Anterior cingulate cortex (tissue), 58 donors: ENCODE measurements at places on chromosomes 3 and 15.

DNA sequence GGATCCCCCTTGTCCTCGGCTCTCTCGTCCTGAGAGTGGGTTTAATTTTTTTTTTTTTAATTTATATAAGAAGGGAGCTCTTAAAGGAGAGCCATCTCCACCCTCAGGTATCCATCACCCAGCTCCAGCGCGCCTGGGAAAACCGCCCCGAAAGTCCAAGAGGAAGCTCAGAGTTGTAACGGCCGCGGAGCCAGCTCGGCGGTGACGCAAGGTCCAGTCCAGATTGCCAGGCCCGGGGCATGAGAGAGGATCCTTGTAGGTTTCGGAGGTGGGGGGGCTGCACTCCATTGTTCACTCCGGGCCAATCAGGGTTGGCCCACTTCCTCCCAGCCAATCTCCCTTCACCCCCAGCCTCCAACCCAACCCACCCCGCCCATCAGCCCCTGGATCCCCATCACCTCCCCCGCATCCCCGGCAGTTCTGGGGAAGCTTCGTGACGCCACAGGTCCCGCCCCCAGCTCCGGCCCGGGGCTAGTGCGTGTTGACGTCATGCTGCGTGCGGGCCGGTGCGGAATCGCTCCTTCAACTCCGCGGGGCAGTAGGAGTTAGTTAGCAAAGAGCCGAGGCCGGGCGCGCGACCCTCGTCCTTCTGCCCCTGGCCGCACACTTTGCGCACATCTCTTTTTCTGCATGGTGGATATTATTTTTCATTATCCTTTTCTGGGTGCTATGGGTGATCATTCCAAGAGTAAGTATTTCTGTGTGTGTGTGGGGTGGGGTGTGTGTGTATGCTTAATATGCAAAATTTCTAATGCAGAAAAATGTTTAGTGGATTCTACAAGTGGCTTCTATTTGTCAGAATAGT, at the start of gene ISL2:
ISL2 (plus strand) TSS at position 520 of the 805 bp plus-strand sequence; CDS start at position 631, 111 bp downstream.
- DNase-seq: no peak

GRCh38 chr15:51356983-51357382, 15.5 kb downstream of the GLDN start:
- DNase-seq: no peak

DNA sequence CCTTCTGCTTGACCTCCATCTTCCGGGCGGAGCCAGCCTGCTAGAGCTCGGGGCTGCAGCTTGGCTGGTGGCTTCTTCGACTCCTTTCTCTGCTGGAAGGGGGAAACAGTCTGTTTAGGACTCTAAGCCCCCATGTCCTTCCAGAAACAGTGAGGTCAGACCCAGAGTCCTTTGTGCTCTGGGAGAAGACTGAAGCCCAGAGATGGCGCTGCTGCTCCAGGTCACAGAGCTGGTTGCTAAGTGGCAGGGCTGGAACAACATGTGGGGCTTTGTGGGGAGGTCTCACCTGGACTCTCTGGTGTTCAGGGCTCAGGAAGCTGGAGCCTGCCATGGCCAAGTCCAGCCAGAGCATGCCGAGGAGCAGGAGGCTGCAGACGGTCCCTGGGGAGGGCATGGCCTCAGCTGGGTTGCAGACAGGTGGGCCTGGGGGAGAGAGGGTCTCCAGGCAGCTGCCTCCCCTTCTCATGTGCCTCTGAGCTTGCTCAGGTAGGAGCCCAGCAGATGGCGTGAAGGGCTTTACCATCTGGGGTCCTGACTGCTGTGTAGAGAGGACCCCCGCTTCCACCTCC, 2.9 kb downstream of the GHRL start:
- DNase-seq: no peak

DNA sequence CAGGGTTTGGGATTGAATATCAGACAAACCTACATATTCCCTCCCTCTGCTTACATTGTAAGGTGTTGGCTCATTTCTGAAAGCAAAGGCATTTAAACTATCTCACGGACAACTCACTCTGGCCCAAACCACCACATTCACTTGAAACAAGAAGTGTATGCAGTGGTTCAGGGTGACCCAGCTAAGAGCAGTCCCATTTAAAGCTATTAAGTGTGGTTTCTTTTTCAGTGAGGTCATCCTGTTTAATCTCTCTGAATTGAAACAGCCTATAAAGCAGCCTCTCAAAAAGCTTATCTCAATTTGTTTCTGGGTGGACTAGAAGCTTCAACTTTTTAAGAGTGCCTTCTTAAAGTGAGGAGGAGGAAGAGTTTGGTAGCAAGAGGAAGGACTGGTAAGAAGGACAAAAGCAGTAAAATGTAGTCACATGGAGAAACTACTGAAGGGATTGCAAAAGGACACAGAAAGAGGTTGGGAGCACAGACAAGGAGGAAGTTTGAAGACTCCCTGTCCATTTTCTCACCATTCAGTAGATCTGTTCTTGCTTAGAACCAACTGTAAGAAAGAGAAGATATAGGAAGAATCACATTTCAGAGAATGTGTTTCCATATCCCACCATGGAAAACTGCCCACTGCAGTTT, 151.6 kb downstream of the TMCO5A start:
- no peak for DNase-seq

- no peak for DNase-seq
These were observed 8.4 kb downstream of the NR1D2 start for GRCh38 chr3:23953523-23953922.

- no peak for DNase-seq
These were observed 45.7 kb upstream of the NLGN1 start for GRCh38 chr3:173351886-173352285.

GRCh38 chr3:25604107-25604805, 60.5 kb downstream of the TOP2B start:
- DNase-seq: no peak

- no peak for DNase-seq
These were observed 742.0 kb downstream of the NR2F2 start for GRCh38 chr15:97072545-97072944.

- no peak for DNase-seq
These were observed 31.6 kb downstream of the SLC22A14 start for GRCh38 chr3:38313695-38314094.

DNA sequence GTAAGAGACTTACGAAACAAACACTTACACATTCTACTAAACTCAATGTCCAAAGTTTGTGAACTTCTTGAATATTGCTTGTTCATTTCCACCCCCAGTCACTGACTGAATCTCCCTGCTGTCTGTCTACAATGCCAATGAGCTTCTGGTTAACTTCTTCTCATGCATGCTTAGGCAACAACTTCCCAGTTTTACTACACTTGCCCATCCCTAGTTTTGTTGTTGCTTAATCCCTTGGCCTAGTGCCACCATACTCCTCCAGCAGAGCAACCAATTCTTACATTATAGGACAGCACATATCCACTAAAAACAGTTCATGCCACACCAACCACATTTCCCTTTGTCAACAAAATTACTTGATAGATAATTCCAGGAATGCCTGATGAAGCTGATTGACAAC, 40.9 kb upstream of the CCR2 start:
- DNase-seq: no peak

DNA sequence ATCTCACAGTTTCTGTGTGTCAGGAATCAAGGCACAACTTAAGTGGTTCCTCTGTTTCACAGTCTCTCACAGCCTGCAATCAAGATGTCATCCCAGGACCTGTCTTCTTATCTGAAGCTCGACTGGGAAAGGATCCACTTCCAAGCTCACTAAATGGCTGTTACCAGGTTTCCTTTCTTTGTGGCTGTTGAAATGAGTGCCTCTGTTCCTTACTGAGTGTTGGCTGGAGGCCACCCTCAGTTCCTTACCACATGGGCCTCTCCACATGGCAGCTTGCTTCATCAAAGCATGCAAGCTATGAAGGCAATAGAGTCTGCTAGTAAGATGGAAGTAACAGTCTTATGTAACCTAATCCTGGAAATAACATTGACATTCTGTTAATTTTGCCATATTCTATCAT, 174.0 kb downstream of the ERC2 start:
- DNase-seq: no peak

GRCh38 chr3:98058244-98058960, 23.3 kb upstream of the GABRR3 start:
- DNase-seq: no peak

- DNase-seq: peak; percentile 37
These were observed 99.3 kb downstream of the WNT7A start for GRCh38 chr3:13780432-13781176.

- peak; percentile 50 for DNase-seq
These were observed 9.3 kb downstream of the CCDC33 start for GRCh38 chr15:74245342-74245931.

DNA sequence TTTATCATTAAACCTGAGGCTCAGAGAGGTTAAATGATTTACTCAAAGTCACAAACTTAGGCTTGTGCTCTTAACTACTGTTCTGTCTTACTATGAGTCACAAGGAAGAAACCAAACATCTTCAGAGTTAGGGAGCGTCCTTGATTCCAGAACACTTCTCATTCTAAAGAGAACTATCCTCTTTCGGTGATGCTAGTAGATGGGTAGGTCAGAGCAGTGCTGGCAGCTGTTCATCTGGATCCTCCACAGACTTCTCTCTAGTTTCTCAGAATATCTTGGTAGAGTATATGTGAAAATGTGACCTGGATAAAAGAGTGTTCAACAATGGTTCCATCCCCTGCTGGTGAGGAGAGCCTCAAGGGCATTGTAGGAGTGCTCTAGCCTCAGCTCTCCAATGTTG, 3.3 kb downstream of the ARL6IP5 start:
- no peak for DNase-seq

DNA sequence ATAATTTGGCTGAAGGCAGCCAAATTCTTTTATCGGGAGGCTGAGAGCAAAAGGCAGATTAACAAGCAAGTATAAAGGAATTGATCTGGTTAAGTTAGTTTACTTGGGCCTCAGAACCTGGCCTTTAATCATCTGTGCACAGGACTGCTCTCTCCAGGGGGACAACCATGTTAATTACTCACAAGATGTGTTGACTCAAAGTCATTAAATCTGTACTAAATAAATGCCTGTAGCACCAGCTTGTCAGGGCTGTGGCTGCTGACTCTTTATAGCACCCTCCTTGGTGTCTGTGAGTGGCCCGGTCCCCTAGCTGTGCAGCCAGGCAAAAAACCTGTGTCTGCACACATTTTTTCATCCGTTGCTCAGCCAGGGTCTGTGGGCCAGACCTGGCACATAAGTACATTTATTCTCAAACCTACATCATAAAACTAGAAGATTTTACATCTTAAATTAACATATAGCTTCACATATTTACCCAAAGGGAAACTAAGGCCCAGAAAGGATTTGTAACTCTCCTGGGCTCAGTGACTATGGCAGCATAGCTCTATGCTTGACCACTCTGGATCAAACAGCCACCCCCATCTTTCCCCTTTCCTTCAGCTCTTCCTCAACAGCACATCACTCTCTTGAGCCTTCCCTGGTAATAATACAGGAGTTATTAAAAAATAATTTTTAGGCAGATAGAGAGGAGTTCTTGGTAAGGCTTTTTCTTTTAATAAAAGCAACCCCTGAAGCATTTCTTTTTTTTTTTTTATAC, 51.4 kb downstream of the NCEH1 start:
- no peak for DNase-seq

DNA sequence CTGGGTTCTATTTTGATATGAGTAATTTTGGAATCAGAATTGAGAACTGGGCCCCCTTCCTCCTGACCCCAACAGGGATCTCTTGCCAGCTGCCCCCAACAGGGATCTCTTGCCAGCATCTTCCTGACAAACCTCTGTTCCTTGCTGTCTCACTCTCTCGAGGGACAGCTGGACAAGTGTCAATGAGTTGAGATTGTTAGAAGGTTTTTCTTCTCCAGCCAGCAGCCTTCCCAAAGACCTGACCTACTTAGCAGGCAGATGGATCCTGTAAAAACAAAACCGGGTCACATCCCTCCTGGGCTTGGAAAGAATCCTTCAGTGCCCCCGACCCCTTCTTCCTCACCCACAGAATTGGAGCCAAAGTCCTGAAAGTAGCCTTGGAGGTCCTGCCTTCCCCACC, 21.6 kb downstream of the LIMD1 start:
- no peak for DNase-seq

GRCh38 chr3:161291191-161291901, 70.2 kb downstream of the NMD3 start:
- no peak for DNase-seq

DNA sequence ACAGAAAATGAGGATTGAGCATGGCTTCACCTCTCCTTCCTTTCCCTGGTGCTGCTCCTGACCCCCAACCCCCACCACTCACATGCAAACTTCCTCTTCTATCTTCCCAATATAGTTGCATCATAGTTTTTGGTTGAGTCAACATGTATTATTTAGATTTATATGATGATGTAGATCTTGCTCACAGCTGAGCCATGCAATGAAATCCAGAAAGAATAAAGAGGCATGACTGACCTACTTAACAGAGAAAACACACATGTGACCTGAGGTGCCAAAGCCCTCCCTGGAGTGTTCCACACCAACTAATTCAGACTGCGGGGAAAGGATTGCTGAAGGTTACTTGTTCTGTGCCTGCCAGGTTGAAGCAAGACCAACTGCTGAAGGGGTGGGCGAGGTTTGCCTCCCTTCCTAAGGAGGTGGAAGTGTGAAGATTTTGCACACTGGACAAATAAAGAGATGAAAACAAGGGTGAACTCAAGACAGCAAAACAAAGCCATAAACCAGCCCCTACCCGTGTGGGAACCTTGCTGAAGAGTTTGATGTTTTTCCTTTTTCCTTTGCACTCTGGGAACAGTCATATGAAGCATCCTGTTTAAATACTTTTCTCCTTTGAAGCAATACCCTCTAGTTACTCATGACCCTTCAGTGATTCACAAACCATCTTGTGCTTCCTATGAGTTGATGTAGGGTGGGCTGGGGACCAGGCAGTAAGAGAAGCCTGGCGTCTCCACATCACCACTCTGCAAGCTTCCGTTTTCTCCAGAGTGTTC, 155.2 kb upstream of the UBE2E1 start:
- no peak for DNase-seq

GRCh38 chr3:13019243-13020095, 53.8 kb downstream of the IQSEC1 start:
- DNase-seq: peak; percentile 40

DNA sequence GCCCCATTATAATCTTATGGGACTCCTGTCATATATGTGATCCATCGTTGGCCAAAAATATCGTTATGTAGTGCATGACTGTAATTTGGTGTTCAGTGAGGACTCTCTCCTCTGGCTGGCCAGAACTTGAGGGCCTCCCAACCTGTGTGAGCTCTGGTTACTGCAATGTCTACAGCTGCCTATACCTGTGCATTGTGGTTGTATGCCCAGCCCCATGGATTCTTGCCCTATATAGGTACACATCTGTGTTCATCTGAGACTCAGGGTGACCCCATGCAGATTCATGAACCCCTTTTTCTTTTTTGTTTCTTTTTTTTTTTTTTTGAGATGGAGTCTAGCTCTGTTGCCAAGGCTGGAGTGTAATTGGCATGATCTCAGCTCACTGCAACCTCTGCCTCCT, 32.6 kb upstream of the KLF13 start:
- DNase-seq: no peak

GRCh38 chr3:66133853-66134445, 86.9 kb upstream of the SLC25A26 start:
- DNase-seq: no peak

- DNase-seq: no peak
These were observed 48.9 kb upstream of the CPNE4 start for GRCh38 chr3:132083583-132084279.

DNA sequence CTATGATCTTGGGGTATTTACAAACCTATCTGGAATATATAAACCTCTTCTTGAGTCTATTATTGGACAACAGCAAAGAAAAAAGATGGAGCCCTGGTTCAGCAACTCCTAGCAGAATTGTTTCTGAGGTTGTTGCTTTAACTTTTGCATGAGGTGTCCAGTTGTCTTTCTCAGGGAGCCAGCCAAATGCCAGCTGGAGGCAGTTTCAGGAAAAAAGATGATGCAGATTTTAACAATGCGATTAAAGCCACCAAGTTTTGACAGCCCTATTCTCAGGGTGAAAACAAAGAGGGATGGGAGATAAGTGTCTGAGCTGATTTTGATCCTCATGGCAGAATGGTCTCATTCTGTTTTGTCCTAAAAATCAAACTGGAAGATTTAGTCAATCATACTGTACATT, 181.6 kb upstream of the RASGRP1 start:
- DNase-seq: no peak
